ENCODE measurements at places on chromosomes 7 and 10.

DNA sequence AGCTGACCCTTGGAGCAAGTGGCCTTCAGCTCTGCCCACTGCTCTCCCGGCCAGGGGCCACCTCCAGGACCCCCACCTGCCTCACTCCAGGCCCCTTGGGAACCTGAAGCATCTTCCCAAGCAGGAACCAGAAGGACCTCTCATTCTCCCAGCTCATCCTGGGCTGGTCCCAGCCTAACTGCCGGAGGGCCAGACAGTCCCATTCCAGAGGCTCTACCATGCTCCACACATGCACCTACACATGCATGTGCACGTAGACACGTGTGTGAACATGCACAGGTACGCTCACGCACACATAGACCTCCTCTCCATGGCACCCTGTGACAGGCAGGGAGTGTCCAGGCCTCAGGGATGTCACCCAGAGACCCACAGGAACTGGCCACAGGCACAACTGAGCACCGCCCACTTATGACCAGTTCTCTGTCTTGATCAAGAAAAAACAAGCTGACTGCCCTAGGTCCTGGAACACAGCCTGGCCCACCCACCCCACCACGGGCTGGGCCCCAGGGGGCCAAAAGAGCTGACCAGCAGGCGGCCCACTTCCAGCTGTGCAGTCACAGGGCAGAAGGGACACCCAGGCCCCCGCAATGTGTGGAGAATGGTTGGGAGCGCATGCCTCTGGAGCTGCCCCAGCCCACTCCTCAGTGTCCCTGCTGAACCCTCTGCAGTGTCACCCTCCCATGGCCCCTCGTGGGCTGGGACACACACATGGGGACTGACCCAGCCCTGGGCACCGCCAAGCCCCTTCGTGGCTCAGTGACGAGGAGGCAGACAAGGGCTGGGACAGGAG is 43.4 kb downstream of the CAMK2B start:
- DNase-seq: no peak

DNA sequence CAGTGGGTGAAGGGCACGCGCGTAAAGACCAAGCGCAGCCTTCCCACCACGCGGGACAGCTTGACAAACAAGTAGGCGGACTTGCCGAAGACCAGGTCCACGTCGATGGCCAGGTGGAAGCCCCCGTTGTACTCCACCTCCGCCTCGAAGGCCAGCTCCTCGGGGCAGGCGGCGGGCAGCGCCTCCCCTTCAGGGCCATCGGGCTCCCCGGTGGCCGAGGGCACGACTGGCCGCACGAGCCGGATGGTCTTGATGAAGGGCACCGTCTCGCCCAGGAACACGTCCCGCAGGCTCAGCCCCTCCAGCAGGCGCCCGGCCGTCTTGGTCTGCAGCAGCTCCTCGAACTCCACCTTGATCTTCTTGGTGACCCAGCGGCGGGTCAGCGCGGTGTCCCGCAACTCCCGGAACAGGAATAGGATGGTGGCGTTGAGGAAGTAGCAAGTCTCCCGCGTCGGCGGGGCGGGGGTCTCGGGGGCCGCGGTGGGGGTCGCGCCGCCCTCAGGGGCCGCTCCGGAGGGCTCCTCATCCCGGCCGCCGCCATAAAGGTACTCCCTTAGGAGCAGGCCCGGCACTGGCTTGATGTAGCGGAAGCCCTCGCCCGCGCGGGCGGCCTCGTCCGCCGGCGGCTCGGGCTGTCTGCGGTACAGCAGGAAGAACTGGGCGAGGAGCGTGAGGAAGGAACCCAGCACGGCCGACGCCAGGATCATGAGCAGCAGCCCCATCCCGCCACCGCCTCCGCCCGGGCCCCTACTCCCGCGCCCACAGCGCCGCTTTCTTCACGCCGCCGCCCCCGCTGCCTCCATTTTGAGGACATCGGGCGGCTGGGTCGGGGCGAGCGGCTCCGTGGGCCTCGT is 507 bp downstream of the PDZD8 start:
- DNase-seq: no peak

DNA sequence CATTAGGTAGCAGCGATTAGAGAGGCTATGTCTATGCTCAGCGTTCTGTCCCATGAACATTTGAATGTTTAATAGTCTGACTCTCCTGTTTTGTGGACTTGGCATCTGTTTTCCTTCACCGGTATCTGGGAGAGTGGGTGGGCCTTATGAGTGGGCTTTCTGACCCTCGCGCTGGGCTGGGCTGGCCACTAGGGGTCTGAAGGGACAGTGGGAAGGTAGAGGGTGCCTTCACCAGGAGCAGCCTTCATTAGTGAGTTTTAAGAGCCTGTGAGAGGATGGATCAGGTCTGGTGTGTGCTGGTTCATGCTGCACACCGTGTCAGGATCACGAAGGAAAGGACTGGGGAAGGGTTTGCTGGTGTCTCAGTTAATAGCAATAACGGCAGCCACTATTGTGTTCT is 33.4 kb downstream of the DCLRE1A start:
- DNase-seq: no peak

GRCh38 chr7:5408777-5409176 is 14.9 kb downstream of the TNRC18 start:
- no peak for DNase-seq

DNA sequence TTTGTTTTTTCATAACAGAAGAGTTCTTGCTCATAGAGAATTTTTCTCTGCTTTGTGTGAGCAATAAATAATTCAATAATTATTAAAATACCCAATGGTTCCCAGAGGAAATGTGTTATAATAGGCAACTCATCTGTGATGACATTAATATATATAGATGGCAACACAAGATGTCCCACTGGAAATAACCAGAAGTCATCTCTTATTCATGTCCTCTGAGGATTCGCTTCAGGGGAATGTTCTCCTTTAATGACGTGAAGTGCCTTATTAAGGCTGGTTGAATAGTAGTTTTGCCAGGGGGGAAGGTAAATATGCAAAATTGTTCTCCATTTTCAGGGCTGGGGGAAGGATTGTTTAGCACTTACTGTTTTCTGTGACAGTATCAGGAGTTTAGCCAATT is 3.1 kb downstream of the SLC39A12 start:
- DNase-seq: no peak

DNA sequence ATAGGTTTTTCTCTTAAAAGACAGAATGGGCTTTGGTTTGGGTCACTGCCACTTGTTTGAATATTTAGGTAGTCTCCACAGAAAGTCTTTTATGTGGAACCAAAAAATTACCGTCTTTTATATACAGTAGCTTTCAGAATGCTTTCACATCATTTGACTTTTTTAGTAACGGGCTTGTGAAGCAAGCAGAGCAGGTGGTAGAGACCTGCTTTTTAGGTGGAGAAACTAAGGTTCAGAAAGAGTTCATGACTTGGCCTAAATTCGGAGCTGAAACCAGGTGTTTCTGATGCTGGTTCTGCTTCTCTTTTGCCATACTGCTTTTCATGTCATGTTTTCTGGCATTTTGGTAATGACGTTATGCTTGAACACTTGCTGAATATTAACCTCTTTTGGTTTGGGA is 36.3 kb downstream of the GARS1 start:
- no peak for DNase-seq

GRCh38 chr7:149414745-149415390 is 46.0 kb downstream of the ZNF777 start:
- DNase-seq: no peak

DNA sequence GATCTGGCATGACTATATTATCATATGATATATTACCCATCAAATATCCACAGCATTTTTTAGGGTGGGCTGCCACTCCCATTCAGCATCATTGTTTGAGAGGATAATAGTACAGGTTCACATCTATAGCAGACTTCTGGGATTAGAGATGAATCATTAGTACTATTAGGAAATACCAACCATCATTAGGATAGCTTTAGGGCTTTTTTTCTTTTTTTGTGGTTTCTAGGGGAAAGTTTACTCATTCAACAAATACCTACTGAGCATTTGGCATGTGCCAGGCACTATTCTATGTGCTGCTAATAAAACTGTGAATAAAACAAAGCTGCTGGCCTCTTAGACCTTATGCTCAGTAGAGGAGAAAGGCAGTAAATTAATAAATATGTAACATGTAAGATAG is 40.6 kb downstream of the NHLRC2 start:
- DNase-seq: no peak

GRCh38 chr7:25804154-25804553 is 347.8 kb upstream of the NFE2L3 start:
- DNase-seq: no peak

- DNase-seq: no peak
Measured at GRCh38 chr7:50265968-50266634, 38.4 kb upstream of the IKZF1 start.

GRCh38 chr10:128165536-128165935 is 39.3 kb upstream of the MKI67 start:
- no peak for DNase-seq

- DNase-seq: no peak
Measured at GRCh38 chr10:23367896-23368595, 23.4 kb upstream of the C10orf67 start.

DNA sequence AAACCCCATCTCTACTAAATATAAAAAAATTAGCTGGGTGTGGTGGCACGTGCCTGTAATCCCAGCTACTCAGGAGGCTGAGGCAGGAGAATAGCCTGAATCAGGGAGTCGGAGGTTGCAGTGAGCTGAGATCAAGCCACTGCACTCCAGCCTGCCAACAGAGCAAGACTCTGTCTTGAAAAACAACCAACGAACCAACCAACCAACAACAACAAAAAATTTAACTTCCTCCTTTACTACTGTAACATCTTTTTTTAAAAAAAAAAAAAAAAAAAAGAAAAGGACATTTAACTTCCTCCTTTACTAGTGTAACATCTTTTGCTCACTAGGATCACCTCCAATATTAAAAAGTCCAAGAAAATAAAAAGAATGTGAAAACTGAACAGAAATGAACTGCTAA is 92.3 kb upstream of the TMEM168 start:
- no peak for DNase-seq

DNA sequence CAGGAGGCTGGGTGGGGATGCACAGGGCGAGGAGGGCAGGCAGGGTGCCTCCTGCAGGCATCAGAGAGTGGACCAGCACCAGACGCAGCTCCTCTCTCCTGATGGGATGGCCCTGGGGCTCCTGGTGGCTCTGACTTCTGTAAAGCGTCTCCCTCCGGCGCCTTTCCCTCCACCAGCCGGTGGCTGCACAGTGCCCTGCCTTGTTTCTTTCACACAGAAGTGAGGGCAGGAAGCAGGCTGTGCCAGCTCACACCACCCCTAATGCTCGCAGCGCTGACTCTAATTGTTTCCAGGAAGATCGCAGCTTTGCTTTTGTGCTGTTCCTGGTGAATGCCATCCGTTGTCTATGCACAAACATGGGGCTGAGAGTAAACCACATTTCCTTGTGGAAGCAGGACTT is 152.3 kb upstream of the LANCL2 start:
- DNase-seq: no peak

DNA sequence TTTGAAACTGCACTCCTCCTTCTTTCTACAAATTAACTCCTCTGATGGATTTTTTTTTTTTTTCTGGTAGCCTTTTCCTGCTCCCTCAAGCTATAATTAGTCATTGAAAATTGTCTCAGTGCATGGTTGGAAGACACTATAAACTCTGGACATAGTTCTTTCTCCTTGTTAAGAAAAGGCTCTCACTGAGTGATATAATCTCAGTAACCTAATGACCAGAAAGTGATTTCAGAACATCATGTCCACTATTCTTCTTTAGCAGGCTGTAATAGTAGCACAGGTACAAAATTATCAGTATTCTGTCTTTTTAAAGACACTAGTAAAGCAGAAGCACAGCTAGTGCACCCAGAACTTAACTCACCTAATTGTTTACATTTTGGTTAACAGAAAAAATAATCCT is 752.6 kb upstream of the PHF14 start:
- DNase-seq: no peak

GRCh38 chr10:44567471-44567870 is 182.6 kb upstream of the CXCL12 start:
- DNase-seq: no peak

- DNase-seq: no peak
Measured at GRCh38 chr10:62582101-62582705, 208.0 kb downstream of the ZNF365 start.

- no peak for DNase-seq
Measured at GRCh38 chr7:3942816-3943745, 642.0 kb downstream of the SDK1 start.

- DNase-seq: no peak
Measured at GRCh38 chr10:92857904-92858514, 9.7 kb downstream of the EXOC6 start.

- DNase-seq: no peak
Measured at GRCh38 chr7:2944739-2945138, 98.9 kb downstream of the CARD11 start.

DNA sequence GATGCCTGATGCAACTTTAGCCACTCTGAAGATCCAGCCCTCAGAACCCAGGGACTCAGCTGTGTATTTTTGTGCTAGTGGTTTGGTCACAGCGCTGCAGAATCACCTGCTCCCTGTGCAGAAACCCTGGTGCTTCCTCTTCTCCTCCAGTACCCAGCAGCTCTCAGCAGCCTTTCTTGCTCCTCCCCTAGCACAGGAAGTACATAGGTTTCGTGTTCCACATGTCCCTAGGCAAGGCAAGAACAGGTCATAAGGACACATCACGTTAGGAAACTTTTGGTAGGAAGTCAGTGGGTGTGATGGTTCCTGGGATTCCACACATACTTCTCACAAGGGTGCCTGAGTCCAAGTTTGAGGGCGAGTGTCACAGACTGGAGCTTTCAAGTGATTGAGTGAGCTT is 167.9 kb upstream of the PRSS1 start:
- DNase-seq: no peak

DNA sequence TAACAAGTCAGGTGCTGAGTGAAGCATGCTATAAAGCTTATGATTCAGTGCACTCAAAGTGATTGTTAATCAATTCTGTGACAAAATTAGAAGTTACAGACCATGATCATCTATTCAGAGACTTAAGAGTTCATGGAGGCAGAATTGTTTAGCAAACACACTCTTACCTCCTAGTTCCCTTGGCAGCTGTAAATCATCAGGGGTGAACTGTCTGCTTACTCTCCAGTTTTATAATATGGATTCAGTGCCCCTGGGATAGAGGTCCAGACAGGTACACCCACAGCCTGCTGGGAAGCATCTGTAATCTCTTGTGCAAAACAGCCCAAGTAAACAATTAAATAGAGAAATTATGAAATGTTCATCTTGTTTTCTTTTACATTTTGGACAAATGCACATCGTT is 835.0 kb upstream of the COBL start:
- DNase-seq: no peak

DNA sequence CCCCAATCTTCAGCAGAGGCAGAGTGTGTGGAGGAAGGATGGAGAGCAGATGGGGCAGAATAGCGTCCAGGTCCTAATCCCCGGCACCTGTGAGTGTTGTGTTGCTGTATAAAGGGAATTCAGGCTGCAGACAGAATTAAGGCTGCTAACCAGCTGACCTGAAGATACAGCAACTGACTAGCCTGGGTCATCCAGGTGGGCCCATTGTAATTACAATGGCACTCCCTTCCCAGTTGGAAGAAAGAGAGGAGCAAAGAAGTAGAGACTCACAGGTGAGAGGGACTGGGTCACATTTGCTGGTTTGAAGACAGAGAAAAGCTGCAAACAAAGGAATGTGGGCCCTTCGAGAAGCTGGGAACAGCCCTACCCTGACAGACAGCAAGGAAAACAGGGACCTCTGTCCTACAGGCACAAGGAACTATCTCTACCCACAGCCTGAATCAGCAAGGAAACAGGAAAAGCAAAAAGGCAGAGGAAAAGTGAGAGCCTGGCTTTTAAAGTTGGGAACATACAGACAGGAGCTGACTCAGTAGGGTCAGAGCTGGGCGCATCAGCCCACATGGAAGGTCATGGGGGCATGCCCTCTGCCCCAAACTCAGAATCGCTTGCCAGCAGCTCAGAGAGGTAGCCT is 11.6 kb upstream of the TMEM72 start:
- DNase-seq: no peak

Measured in amniotic stem cell (primary cell).